ENCODE measurements at places on chromosomes 16 and 17.

DNA sequence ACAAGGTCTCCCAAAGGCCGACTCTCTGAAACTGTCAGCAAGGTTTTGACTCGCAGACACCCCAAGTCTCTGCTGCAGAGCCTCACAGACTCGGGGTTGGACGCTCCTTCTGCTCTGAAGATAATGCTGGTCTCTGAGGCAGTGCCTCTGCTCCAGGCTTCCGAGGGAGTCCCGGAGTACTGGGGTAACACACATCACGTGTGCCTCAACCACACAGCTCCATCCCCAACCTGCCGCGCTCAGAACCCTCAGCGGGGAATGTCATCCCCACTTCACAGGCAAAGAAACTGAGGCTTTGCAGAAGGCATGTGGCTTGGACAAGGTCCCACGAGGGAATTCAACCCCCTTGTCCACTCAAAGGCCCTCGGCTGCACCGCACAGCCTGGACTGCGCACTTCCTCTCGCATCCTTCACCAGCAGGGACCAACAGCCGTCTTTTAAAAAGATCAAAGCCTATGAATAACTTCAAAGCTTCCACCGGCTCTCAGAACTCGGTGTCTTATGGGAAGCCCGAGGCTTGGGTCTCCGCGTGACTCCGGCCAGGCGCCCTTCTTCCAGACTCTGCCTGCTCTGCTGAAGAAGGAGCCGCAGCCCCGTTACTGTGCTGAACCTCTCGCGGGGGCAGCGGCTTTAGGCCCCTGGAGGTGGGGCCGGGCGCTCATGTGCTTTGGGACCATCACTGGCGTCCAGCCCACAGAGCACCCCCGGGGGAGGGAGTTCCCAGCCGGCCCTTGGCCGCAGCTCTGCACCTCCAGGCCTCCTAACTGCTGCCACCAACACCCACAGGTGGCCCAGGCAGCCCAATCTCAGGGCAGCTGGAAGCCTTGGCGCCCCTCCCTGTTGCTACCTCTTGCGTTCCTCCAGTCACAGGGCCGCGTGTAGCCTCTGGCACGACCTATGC lies 2.2 kb downstream of the TMEM204 start:
- no peak for DNase-seq

DNA sequence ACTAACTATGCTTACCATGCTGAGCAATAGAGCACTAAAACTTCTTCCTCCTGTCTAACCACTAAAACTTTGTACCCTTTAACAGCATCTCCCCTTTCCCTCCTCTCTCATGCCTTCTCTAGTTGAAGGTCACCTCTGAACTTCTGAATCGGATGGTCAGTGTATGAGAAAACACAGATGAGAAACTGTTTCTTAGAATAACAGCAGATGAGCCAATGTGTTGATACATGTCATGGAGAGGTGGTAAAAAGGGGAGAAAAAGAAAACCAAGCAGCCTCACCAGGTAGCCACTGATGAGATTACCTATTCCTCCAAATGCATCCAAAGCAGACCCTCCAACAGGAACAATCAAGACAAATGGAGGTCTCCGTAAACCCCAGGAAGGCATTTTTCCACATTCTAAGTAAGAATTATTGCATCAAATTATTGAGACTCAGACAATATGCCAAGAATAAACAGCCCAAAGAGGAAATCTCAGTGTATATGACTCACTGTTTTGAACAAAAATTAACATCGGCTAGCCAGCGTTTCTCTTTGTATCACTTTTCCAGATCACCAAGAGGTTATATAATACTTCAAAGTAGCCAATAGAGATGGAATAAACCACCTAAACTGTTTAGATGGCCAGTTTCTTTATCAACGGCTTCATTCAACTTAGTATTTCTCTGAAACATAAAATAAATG lies 793.3 kb upstream of the SOX9 start:
- DNase-seq: no peak

- peak; percentile 45 for DNase-seq
Observed at GRCh38 chr17:76585649-76586593, at the start of gene ST6GALNAC2. Gene ST6GALNAC2 (minus strand): TSS chr17:76585860. CDS start chr17:76585808, 52 bp downstream.

DNA sequence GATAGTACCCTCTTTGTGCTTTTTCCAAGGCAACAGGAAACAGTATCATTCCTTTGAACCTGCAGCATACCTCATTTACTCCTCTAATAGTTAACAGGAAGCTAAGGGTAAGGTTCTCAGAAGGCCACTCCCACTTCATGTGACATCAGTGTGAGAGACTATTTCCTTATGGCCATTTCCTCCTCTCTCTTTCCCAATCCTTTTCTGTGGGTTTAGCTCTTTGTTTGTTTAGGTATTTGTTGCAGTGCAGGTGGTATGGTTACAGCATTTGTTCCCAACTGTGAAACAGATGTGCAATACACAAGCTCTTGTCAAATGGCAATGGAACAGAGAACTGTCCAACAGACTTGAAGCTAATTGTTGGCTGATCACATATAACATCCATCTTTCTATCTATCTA lies 14.7 kb downstream of the TMC5 start:
- no peak for DNase-seq

DNA sequence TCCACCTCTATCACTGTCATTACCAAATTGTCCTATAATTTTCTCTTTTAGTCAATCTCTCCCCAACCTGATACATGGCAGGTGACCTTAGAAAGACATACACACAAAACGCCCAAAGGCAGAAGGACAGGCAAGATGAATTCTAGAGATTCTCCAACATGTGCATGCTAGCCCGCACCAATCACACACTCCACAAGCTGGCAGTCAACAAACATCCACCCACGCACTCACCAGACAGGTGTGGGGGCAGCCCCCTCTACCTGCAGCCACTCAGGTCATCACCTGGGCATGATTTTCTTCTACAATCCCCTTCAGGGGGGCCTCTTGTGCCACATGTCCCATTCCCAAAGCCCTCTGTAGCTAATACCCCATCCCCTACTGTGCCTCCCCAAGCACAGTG lies 9.5 kb downstream of the MPP2 start:
- no peak for DNase-seq

GRCh38 chr16:67666032-67666551 lies 458 bp downstream of the ENKD1 start:
- no peak for DNase-seq

GRCh38 chr17:48618256-48618896 lies 3.3 kb upstream of the HOXB8 start:
- DNase-seq: peak; percentile 77

DNA sequence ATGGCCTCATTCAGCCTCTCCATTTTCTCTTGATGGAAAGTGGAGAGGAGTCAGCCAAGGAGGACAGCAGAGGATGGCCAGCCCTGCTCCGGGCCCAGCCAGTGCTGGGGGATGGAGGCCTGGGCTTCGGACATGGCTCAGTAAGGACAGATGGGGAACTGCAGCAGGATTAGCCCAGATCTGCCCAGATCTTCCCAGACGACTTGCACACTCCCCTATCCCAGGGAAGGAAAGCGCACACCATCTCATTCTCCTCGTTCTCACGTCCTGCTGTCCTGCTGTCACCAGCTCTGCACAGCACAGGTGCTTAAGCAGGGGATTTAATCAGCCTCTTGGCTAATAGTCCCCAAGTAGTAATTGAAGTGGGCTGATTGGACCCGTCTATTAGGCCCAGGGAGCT lies 100.2 kb upstream of the SDK2 start:
- no peak for DNase-seq

GRCh38 chr16:4467916-4468315 lies 6.5 kb downstream of the NMRAL1 start:
- DNase-seq: no peak

- DNase-seq: no peak
Observed at GRCh38 chr16:4679850-4680636, 13.3 kb upstream of the NUDT16L1 start.

DNA sequence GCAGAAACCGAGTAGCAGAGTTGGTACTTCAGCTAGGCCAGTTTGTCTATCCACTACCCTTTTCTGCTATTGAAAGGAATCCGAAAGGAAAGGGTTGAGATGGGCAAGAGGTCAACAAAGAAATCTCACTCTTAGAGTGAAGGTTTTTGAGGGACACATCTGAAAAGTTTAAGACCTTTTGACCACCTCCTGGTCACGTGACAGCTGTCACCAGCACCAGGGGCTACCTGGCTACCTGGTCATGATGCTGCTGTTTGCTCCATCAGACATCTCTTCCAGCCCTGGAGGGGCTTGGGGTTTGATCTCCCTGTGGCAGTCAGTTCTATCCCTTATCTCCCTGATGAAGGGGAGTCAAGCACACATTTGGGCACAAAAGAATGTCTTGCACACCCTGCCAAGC lies 7.6 kb downstream of the CCDC182 start:
- no peak for DNase-seq

DNA sequence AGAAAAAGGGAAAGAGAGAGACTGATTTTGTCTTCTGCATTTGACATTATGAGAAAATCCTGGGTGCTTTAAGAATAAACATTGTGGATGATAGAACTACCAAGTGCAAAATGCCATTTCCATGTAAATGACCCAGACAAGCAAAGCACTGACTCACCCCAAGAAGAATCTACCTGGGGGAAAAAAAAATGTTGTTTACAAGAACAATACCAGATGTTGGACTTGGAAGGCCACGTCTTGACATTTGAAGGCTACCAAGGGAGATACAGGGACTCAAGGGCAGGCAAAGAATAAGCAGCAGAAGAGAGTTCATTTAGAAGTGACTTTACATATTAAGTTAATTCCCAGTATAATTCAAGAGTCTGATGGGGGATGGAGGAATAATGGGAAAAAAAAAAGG lies 125.3 kb downstream of the TMEM114 start:
- DNase-seq: no peak

GRCh38 chr16:52861614-52862022 lies 191.1 kb downstream of the CHD9NB start:
- no peak for DNase-seq

DNA sequence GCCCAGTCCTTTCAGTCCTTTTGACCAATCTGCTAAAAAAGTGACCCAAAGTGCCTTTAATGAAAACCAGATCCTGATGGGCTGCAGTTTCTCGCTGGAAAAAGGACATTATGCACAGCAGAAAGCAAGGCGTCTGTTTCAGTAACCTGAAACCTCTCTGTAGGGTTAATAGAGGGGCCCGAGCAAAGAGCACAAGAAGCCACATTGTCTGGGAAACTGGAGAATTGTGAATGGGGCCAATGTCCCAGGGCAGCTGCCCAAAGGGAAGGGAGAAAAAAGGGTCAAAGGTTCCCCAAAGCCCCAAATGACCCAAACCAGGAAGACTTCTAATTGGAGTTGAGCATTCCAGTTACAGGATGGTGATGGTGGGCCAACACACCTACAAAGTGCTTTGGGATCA lies 3.0 kb downstream of the OTOA start:
- DNase-seq: no peak

- peak; percentile 57 for DNase-seq
Observed at GRCh38 chr16:27515874-27516353, 33.8 kb downstream of the GTF3C1 start.

DNA sequence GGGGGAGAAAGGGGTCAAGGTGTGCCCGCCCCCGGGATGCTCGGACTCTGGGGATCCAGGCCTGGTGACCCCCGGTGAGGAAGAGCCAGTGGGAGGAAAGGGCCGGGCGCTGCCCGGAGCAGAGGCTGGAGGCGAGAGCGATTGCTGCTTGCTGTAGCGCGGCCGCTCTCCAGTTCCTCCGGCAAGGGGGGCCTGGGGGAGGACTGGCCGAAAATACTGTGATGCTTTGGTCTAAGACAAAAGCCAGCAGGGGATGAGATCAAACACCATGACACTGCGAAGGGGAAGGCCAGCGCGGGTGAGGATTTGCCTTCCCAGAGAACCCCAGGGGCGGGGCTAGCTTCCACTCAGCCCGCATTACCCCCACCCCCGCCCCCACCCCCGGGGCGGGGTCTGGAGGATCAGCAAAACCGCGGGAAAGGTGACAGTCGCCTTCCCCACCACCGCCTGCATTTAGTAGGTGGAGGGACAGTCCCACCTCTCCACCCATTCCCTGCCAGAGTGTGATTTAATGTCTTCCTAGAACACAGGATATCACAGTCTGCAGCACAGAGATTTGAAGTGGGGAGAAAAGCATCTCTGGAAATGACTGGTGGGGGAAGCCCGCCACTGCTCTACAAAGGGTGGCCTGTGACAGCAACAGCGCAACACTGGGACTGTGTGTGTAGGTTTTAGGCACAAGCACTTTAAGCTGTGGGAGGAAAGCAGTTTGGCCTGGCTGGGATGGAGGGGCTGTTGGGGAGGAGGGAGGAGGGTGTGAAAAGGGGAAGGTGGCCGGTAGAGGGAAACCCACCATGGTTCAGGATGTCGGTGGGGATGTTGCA lies 25.7 kb downstream of the MRC2 start:
- peak; percentile 81 for DNase-seq

DNA sequence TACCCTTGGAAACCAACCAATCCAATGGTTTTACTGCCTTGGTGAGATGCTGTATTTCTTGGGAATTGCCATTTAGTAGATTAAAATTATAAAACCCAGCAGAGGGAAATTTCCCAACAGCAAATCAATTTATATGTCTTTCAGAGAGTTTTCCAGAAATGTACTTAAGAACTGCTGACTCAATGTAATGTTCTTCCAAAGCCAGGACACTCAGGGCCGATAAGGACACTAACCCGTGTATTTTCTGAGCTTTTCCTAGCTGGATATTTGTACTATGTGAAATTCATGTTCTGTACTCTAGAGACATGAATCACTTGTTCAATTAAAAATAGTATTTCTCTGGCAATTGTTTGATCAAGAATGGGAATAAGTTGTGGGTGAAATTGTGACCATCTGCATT lies 121.4 kb downstream of the KCNJ2 start:
- DNase-seq: no peak

DNA sequence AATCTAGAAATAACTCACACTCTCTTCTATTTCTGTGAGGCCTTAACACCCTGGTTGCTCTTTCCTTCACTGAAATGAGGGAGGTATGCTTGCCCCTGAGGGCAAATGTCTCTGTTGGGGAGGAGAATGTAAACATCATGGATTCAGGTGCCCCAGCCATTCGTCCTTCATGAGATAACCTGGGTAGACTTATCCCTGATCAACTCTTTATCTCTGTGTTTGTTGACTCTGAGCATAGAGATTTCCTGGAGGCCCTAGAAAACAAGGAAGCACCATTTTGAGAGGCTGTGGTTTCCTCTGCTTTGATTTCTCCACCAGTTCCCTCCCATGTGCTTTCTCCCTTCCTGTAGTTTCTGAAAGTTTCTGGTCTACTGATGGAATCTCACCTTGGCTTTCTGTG lies 77.3 kb downstream of the PHKB start:
- DNase-seq: no peak

DNA sequence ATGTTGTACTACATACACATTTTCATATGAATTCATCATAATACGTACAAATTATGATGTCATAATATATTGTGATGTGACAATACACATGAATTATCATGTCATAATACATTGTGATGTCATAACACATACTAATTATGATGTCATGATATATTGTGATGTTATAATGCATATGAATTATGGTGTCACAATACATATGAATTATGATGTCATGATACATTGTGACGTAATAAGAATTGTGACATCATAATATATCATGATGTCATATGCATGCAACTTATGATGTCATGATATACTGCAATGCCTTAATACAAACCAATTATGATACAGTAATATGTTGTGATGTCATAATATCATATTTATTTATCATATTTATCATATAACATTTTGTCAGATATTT lies 2074.3 kb downstream of the TP53TG3F start:
- no peak for DNase-seq

DNA sequence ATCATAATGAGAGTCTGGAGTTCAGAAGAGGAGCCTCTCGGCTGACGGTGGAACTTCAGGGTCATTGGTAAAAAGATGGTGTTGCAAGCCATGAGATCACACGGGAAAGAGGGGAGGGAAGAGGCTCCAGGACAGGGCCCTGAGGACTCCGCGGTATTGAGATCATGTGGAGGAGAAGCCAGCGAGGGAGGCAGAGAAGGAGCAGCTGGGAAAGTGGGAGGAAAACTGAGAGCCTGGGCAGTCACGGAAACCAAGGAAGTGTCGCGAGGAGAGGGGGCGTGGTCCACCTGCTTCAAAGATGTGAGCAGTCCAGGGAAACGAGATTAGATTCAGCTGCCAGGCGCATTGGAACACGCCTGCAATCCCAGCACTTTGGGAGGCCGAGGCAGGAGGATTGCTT lies 27.7 kb upstream of the SBK1 start:
- DNase-seq: no peak

Measured in GM12865 (cell line).